ENCODE measurements at places on chromosomes 5 and 9.

GRCh38 chr5:181255276-181255675, 5.7 kb downstream of the TRIM52 start:
- H3K27ac ChIP-seq, result no peak overlapping the region
- DNase-seq, result no peak
- no peaks in the 10 kb centered on the region for H3K36me3 ChIP-seq
- H3K4me1 ChIP-seq, result peaks cover 50% of the 10 kb centered on the region
- H3K4me3 ChIP-seq, result no peak overlapping the region
- no peaks in the 10 kb centered on the region for H3K27me3 ChIP-seq

GRCh38 chr5:81606150-81606549, 144.7 kb downstream of the SSBP2 start:
- no peaks in the 10 kb centered on the region for H3K36me3 ChIP-seq
- H3K4me1 ChIP-seq, result no peaks in the 10 kb centered on the region
- no peak overlapping the region for H3K4me3 ChIP-seq
- DNase-seq, result no peak
- no peaks in the 10 kb centered on the region for H3K27me3 ChIP-seq

GRCh38 chr5:158928404-158928803, 171.3 kb downstream of the EBF1 start:
- H3K4me3 ChIP-seq, result no peak overlapping the region
- H3K27ac ChIP-seq, result no peak overlapping the region
- no peaks in the 10 kb centered on the region for H3K4me1 ChIP-seq
- H3K27me3 ChIP-seq, result no peaks in the 10 kb centered on the region
- no peak for DNase-seq

GRCh38 chr5:139982157-139982974, 60.7 kb downstream of the NRG2 start:
- no peaks in the 10 kb centered on the region for H3K36me3 ChIP-seq
- no peak for DNase-seq
- H3K27ac ChIP-seq, result no peak overlapping the region
- H3K27me3 ChIP-seq, result no peaks in the 10 kb centered on the region
- H3K4me1 ChIP-seq, result no peaks in the 10 kb centered on the region
- no peak overlapping the region for H3K4me3 ChIP-seq

DNA sequence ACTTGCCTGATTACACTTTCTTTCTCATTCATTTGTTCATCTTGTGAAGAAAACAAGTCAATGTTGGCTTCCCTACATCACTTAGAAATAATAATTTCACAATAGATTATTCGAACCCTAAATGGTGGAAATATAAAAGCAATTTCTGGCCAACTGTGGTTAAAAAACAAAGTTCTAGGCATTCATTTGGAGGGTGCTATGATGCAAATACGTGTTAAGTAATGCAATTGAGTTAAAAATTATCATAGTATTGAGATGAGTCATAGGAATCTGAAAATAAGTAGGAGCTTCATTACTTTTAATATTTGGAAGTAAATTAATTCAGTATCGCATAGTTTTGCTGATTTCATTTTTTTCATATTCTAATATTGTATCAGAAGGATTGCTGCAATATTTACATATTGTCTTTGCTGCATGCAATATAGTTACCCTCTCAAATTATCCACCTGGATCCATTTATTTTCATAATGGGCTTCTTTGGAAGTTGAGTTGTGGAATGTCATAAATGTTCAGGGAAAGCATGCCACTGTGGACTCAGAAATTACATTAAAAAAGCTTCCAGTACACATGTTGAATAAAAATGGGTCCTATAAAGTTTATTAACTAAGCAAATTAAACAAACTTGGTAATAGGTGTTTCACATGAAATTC, 647.7 kb upstream of the WWC1 start:
- no peak overlapping the region for H3K27ac ChIP-seq
- no peaks in the 10 kb centered on the region for H3K4me1 ChIP-seq
- DNase-seq, result no peak
- no peak overlapping the region for H3K4me3 ChIP-seq
- H3K27me3 ChIP-seq, result no peaks in the 10 kb centered on the region

GRCh38 chr9:129775448-129775798, 22.6 kb upstream of the PTGES start:
- H3K27me3 ChIP-seq, result peaks cover 5% of the 10 kb centered on the region
- H3K4me1 ChIP-seq, result peaks cover 25% of the 10 kb centered on the region
- no peak overlapping the region for H3K27ac ChIP-seq
- no peak for DNase-seq

- H3K36me3 ChIP-seq, result no peaks in the 10 kb centered on the region
- no peaks in the 10 kb centered on the region for H3K27me3 ChIP-seq
- no peak overlapping the region for H3K4me3 ChIP-seq
- H3K4me1 ChIP-seq, result no peaks in the 10 kb centered on the region
- H3K27ac ChIP-seq, result no peak overlapping the region
These were observed 72.5 kb downstream of the AMBP start for GRCh38 chr9:114005371-114006154.

DNA sequence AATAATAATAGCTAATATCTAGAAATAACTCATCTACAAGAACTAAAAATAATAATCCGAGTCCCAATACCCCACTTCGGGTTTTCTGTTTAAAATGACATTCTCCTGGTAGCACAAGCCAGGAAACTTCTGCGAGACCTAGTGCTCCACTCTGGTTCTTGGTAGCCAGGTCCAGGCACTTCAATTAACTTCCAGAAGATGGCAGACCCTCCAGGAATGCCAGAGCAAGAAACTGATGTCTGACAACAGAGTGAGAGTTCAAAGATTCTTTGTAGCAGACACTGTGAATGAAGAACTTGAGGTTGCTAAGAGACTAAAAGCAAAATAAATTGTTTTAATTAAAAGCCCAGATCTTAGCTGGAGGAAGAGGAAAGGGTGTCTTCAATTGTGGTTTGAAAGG, 1963.3 kb upstream of the CDH9 start:
- no peaks in the 10 kb centered on the region for H3K4me1 ChIP-seq
- DNase-seq, result no peak
- H3K27ac ChIP-seq, result no peak overlapping the region
- no peaks in the 10 kb centered on the region for H3K27me3 ChIP-seq
- no peak overlapping the region for H3K4me3 ChIP-seq
